NCI-H187 (cell line): ENCODE measurements at places on chromosomes 1 and 21.

DNA sequence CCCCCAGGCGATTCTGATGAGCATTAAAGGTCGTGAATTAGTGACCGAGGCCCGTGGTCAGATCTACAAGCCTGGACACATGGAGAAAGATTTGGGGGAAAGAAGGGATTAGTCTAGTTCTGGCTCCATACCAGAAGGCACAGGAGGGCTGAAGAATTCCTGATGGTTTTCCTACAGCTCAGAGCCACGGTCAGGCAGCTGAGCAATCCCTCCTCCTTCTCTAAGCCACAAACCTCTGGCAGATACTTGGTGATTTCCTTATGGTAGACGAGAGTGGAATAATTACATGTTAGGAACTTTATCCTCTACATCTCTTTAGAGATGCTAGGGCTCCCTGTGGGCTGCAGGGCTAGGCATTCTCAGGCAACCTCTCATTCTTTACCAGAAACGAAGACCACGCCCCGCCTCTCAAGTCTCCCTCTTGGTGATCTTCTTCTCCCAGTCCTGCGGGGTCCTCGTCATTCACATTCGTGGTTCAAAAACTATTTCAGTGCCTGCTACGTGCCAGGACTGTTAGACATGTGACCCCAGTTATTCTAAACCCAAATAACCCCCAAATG lies 20.5 kb upstream of the ZBTB18 start:
- no peak for DNase-seq

GRCh38 chr1:24900985-24901781 lies 28.9 kb downstream of the RUNX3 start:
- no peak for DNase-seq

DNA sequence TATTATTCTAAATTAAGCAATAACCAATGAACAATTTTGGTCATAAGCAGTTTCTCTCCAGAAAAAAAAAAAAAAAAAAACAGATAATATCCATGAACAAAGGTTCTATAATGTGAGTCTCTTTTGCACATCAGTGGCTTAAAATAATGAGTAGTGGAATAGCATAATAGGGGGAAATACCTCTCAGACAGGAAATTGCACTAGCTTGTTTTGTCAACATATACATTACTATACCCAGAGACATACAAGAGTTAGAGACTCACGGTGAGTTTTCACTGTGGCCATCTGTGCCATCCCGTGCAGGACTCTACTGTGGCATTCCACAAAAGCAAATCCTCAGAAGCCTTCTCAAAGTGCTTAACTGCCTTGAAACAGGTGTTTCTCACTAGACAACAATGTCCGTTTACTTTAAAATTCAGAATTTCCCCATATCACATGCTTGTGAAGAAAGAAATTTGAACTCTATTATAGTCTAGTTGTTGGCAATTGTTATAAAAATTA lies 697.9 kb downstream of the USP25 start:
- DNase-seq: no peak

DNA sequence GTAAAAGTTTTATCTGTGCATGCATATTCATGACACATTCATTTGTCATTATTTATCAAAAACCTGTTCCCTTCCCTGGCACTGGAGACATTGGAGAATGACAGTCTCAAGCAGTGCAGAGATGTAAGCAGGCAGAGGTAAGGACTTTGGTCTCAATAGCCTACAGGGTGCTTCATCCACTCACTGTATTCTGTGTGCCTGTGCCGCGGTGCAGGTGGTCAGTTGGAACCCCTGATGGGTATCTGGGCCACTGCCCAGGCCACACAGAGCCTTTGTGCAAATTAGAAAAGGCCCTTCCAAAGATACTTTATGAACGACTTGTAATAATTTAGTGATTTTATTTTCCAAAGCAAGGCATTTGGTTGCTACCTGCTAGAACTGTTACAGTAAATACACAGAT lies 44.0 kb downstream of the CDC42 start:
- no peak for DNase-seq

GRCh38 chr1:36533897-36534296 lies 51.2 kb upstream of the CSF3R start:
- no peak for DNase-seq
